ENCODE measurements at places on chromosomes 4 and X. TPM values are rescaled to one million over a fixed set of nuclear protein-coding genes. Genes with fewer than 3 reads are reported as not detected.

The OTUD6A gene
- not detected for total RNA-seq

The ZNF711 gene
- 0.78 TPM for total RNA-seq

The C1QTNF7 gene
- not detected for total RNA-seq

The GAGE2A gene
- not detected for total RNA-seq

The CSN1S1 gene
- total RNA-seq, result not detected

The CLDN22 gene
- not detected for total RNA-seq

The AKAP4 gene
- not detected for total RNA-seq

The ETFDH gene
- total RNA-seq, result 5.1 TPM

The TMEM47 gene
- 0.81 TPM for total RNA-seq

The NPY5R gene
- total RNA-seq, result not detected

The TRIM60 gene
- total RNA-seq, result not detected

The WAS gene
- total RNA-seq, result 0.21 TPM

Data from A549 treated with CORT108297 at 1 μM for 4 hours (cell line).